ENCODE measurements at places on chromosomes 13 and 19.

- DNase-seq = no peak
These were observed 10.6 kb downstream of the FUT6 start for GRCh38 chr19:5828661-5829566.

DNA sequence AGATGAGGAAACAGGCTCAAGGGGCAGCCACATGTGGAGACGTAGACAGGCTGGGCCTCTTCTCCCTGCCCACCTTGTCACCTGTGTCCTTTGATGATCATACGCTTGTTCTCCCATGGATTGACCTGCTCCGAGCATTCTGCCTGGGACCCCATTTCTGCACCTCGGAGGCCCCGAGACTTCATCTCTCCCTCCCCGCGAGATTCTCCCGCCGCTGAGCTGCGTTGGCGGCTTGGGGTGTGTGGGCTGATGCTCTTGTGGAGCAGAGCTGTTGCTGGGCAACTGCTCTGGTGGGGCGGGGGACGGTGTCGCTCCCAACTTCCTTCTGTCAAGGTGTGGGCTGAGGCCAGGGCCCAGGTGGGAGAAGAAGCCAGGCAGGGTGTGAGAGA is 22.1 kb downstream of the MAST3 start:
- peak; percentile 37 for DNase-seq

GRCh38 chr19:50025794-50026549 is at the start of gene ZNF473:
Gene ZNF473, plus strand, starts transcription at chr19:50026005. Its CDS starts 5,078 bp downstream, at chr19:50031083.
- peak; percentile 83 for DNase-seq

DNA sequence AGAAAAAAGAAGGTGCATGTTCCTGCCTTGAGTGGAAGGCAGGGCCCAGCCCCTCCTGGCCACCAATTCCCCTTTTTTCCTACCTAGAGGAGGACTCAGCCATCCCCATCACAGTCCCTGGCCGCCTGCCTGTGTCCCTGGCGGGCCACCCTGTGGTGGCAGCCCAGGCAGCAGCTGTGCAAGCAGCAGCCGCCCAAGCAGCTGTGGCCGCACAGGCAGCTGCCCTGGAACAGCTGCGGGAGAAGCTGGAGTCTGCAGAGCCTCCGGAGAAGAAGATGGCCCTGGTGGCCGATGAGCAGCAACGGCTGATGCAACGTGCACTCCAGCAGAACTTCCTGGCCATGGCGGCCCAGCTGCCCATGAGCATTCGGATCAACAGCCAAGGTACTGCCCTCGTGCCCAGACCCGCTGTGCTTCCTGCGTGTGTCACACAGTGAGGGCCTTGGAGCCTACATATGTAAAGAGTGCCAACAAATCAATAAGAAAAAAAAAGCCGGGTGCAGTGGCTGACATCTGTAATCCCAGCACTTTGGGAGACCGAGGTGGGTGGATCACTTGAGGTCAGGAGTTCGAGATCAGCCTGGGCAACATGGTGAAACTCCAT is 17.6 kb upstream of the WDR18 start:
- DNase-seq = no peak

DNA sequence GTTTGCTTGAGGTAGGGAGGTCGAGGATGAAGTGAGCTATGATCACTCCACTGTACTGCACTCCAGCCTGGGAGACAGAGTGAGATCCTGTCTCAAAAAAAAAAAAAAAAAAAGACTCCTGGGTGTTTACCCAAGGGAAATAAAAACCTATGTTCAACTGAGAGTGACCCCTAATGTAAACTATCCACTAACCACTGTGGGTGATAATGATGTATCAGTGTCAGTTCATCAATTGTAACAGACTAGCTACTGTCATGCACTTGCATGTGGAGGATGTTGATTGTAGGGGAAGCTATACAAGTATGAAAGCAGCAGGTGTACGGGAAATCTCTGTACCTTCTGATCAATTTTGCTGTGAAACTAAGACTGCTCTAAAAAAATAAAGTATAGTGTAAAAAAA is 2.6 kb upstream of the CIB3 start:
- DNase-seq = no peak

DNA sequence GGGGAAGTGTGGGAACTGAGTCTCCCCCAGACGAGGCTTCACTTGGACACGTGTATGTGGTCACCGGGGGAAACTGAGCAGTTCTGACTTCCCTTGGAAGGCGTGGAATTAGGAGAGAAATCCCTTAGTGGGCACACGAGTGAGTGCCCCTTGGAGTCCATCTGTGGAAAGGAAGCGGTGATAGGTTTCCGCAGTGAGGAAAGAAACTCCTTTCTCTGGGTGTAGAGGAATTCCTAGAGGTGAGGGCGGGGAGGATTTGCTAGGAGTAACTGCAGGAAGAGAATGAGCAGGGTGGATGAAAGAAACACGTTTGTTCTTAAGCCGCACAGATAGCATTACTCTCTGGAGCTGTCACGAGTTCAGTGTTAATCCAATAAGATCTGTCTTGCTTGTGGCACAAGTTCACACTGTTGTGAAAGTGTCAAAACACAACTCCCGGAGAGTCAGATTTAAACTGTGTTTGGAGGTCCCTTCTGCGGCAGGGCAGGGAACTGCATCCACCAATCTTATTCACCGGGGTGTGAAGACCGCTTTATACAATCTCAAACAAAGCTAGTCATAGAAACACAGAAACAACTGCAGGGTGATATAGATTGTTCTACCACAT is 1.2 kb downstream of the KL start:
- no peak for DNase-seq

- no peak for DNase-seq
These were observed 31.9 kb downstream of the SGCG start for GRCh38 chr13:23212671-23213070.

DNA sequence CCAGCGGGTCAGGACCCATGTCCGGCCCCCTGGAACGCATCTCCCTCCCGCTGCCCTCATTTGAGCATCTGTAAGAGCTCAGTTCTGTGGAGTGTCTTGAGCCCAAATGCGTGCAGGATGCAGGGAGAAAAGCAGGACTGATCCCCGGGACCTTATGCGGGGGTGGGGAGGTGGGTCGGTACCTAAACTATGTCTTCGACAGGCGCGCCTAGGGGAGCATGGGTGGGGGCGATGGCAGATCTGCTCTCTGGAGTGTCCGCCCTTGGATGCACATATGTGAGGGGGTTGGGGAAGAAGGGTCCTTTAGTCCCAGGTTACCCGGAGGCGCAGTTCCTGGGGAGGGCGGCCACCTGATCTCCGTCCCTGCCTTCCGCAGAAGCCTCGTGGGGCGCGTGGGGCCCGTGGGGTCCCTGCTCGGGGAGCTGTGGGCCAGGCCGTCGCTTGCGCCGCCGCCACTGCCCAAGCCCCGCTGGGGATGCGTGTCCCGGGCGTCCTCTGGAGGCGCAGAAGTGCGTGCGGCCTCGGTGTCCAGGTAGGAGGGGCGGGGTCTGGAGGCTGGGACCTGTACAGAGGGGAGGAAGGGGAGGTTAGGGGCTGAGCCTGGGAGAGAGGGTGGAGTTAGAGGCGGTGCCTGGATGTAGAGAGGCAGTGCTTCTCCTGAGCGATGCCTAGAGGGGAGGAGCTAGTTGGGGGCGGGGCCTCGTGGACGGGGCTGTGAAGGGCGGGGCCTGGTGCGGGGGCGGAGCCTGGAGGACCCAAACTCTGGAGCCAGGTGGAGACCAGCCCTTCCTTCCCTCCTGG is 2.9 kb downstream of the CILP2 start:
- peak; percentile 36 for DNase-seq

DNA sequence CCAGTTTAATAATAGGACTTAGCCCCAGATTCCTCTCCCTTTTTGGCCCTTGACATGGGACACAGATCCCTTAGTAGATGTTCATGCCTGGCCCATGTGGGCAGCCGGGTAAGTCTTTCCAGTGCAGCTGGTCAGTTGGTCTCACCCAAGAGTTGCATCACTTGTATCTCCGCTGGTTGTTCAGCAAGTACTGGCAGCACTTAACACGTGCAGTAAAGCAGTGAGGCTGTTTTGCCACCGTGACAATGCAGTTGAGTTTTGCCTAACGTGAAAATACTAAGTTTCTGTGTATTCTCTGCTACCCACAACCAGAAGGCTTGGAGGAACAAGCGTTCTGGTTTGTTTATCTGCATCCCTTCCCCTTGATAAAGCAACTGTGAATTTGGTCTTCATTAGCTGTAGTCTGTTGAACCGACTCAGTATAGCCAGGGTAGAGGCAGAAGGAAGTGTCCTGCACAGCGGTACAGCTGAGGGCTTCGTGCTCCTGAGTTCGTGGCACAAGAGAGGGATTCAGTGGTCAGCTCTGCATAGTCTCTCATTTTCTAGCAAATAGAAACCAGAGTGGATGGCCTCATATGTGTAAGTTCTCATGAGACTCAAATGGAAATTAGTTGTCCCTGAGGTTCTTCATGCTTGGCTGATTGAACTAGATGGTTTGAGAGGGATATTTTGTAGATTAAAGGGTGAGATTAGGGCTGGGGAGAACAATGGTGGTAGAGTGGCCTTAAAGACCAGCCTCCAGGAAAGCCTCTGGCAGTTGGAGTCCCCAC is 50.3 kb downstream of the ARHGEF7 start:
- no peak for DNase-seq

- DNase-seq = no peak
These were observed 276.4 kb downstream of the KLF5 start for GRCh38 chr13:73335210-73335609.

GRCh38 chr13:34941835-34942731 is at the start of gene NBEA:
Gene NBEA, plus strand, starts transcription at chr13:34942270. Its CDS starts 551 bp downstream, at chr13:34942821.
- peak; percentile 24 for DNase-seq

GRCh38 chr13:94390881-94391280 is 88.6 kb downstream of the DCT start:
- no peak for DNase-seq

DNA sequence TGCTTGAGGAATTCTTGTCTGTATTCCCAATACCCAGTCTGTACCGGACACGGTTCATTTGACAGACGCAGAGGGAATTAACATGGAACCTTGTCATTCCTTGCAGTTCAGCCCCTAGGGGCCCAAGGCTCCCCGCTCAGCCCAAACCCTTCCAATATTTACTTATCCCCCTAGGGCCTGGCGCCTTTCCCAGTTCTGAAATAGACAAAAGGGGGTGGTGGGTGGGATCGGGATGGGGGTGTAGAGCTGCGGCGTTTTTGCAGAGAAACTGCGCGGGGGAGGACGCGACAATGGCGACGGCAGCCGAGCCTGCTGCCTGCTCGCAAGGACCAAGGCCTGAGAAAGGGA is 583 bp downstream of the AKAP8L start:
- DNase-seq = no peak

- DNase-seq = no peak
These were observed 1.0 kb downstream of the ZNF253 start for GRCh38 chr19:19866611-19867248.

DNA sequence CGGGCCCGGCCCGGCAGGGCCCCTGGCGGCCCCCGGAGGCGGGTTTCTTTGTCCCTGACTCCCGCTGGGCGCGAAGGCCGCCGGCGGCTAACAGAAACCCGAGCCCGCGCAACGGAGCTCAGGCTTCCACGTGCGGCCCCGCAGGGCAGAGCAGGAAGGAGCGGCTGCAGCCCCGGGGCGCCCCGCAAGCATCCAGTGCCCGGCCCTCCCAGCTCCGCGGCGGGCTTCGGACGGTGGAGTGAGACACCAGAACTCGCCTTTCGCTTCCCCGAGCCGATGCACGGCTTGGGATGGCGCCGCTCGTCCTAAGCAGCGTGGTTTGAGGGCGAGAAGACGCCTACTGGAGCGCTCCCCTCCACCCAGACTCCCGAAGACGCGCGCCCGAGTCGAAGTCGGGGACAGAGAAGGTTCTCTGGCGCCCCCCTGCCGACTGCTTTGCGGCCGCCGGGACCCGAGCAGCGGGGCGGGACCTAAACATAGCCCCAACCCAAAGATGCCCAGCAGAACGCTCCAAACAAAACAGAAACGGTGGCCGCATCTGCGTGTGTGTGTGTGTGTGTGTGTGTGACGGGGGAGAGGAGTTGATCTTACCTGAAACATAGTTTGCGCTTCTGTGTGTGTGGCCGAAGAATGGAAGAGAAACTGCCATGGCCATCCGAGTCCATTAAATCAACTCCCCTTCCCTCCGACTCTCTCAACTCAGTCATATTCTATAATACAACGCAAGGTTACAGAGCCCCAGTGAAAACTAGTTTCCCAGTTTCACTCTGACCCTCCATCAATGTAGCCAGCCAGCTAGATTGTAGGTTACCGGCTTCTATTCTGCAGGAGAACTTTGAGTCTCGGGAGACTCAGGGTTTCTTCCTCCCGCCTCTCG is 629 bp upstream of the FGF9 start:
- DNase-seq = peak; percentile 39

GRCh38 chr13:44296856-44297255 is 76.8 kb upstream of the SERP2 start:
- no peak for DNase-seq

GRCh38 chr13:71613066-71613745 is 253.8 kb downstream of the DACH1 start:
- no peak for DNase-seq

DNA sequence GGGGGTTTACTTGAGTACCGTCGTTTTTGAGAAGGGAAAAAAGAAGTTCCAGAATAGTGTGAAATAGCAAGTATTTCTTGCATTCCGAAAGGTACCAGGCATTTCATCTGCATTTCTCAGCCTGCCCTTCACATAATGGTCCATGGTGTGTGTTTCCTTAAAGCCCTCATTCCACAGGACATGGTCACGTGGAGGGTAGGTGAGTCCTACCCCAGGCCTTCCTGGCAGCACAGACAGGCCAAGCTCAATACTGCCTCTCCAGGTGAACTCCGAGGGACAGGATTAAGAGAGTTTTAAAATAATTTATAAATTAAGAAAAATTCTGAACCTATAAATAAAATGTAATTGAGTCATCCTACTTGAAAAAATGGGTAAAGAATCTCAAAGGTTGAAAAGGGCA is 64.7 kb downstream of the TNFRSF19 start:
- DNase-seq = no peak

DNA sequence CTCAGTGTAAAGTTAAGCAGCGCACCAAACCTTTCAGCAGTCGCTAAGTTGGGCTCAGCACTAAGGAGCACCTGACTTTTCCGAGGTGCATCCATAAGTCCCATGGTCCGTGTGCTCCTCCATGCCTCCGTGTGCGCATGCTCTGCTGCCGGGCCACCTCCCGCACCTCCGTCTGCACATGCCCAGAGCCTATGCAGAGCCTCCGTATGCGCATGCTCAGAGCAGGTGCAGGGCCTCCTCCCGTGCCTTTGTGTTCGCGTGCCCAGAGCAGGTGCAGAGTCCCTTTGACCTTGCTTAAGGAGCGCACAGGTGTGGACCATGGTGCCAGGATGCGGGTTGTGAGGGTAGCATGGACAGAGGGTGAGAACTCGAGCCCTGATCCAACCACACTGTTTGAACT is 46.0 kb downstream of the ATP11A start:
- no peak for DNase-seq

- DNase-seq = no peak
These were observed 173.9 kb downstream of the ZIC5 start for GRCh38 chr13:99797691-99798090.

- DNase-seq = no peak
These were observed 17.7 kb downstream of the TMEM161A start for GRCh38 chr19:19120308-19121231.

- no peak for DNase-seq
These were observed 7.5 kb upstream of the MEX3D start for GRCh38 chr19:1575323-1576241.

- DNase-seq = peak; percentile 11
These were observed 661 bp downstream of the FREM2 start for GRCh38 chr13:38687246-38688229.

GRCh38 chr13:24725379-24725778 is 38.6 kb upstream of the RNF17 start:
- no peak for DNase-seq

GRCh38 chr19:33114312-33114711 is 17.6 kb upstream of the WDR88 start:
- DNase-seq = no peak

Data from activated gamma-delta T cell (primary cell).